Ascending aorta (tissue), 2 donors: ENCODE measurements at places on chromosomes 4 and X. TPM values are rescaled to one million over a fixed set of nuclear protein-coding genes. Genes with fewer than 3 reads are reported as not detected.

Gene NDP
- total RNA-seq: not detected

Gene HSFX1
- total RNA-seq: 21.7 TPM

Gene SHROOM2
- 7.5 TPM for total RNA-seq

Gene DNAAF6
- total RNA-seq: not detected

DNA sequence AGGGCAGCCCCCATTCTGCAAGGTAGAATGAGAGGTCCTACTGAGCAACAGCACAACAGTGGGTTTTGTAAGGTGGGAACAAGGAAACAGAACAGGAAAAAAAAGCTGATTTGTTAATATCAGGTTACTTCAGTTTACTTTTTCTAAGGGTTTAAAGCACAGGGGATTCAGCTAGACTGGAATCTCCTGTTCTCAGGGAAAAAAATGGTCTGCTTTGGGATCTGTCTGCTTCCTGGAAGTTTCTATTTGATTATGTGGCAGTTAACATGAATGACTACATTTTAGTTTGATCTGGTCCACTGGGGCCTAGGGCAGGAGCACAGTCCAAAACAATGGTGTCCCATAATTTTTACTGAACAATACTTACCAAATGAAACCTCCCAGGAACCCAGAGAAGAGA lies 104.6 kb downstream of the FBXW7 start:
- no peak overlapping the region for H3K27ac ChIP-seq
- DNase-seq: no peak
- H3K36me3 ChIP-seq: no peaks in the 10 kb centered on the region
- H3K4me3 ChIP-seq: no peak overlapping the region
- no peaks in the 10 kb centered on the region for H3K4me1 ChIP-seq

DNA sequence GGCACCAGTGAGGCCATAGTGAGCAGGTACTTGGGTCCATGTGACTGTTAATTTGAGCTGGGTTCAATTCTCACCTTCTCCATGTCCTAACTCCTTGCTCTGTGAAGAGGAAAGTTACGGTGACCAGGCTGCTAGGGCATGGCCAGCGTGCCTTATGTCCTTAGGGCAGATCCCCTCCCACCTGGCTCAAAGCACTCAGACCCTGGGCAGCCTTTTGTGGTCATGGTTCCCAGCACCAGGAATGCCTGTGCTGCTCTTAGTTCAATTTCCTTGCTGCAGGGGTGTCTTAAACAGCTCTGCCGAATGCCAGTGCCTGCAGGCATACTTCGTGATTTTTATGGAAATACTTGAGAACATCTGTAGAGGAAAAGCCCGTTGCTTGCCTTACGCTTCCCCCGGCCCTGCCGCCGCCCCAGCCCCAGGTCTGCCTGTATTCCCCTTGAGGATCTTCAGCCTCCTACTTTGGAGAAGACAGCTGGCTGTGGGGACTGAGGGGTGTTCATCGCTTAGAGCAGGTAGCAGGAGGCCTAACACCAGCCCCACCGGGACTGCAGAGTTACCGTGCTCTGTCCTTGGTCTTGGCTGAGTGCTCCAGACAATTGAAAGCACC lies 3.1 kb upstream of the CDK16 start:
- no peak overlapping the region for H3K27ac ChIP-seq
- H3K4me3 ChIP-seq: no peak overlapping the region
- peaks cover 56% of the 10 kb centered on the region for H3K36me3 ChIP-seq
- DNase-seq: no peak
- H3K27me3 ChIP-seq: no peaks in the 10 kb centered on the region

DNA sequence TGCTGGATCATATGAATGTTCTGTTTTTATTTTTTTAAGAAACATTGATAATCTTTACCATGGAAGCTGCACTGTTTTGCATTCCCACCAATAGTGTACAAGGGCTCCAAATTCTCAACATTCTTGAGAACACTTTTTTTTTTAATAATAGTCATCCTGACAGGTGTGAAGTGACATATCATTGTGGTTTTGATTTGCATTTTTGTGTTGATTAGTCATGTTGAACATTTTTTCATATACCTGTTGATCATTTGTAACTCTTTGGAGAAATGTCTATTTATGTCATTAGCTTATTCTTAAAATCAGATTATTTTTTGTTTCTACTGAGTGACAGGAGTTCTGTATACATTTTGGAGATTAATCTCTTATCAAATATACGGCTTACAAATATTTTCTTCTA lies 408.5 kb downstream of the GLUD2 start:
- H3K36me3 ChIP-seq: no peaks in the 10 kb centered on the region
- no peaks in the 10 kb centered on the region for H3K27me3 ChIP-seq
- H3K4me1 ChIP-seq: no peaks in the 10 kb centered on the region
- H3K27ac ChIP-seq: no peak overlapping the region
- DNase-seq: no peak

DNA sequence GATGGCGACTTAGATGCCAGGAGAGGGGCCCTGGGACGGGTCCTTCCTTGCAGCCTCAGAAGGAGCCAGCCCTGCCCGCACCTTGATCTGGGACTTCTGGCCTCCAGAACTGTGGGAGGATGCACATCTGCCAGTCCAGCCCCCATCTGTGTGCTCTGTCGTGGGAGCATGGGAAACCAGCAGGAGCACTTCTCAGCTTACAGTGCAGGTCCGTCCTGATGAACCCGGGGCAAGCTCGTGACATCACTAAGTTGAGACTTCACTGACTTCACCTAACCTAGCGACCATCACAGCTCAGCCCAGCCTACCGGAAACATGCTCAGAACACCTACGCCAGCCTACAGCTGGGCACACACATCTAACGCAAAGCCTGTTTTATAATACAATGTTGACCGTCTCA lies 38.1 kb downstream of the ABLIM2 start:
- H3K4me1 ChIP-seq: no peaks in the 10 kb centered on the region
- no peaks in the 10 kb centered on the region for H3K27me3 ChIP-seq
- H3K4me3 ChIP-seq: no peak overlapping the region
- no peak overlapping the region for H3K27ac ChIP-seq

DNA sequence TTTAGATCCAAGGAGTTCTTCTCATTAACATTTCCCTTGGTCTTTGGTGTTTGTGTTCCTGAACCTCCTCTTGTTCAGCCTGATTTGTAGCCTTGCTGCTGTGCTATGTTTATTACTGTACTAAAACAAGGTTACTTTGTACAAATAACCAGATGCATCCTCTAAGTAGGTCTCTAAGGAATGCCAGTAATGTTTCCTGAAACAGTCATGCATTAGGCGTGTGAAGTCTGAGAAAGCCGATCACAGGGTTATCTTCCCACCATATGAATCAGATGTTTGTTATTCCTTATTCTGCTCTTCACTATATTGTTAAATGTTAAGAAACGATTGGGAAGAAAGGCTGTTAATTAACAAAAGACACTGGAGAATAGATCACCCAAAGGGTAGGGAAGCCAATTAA lies 66.9 kb downstream of the GALNTL6 start:
- H3K27ac ChIP-seq: no peak overlapping the region
- H3K4me1 ChIP-seq: no peaks in the 10 kb centered on the region
- no peak for DNase-seq
- H3K27me3 ChIP-seq: no peaks in the 10 kb centered on the region
- no peak overlapping the region for H3K4me3 ChIP-seq
